ENCODE measurements at places on chromosomes 5 and 9. TPM values are rescaled to one million over a fixed set of nuclear protein-coding genes. Genes with fewer than 3 reads are reported as not detected.

GRCh38 chr9:134036130-134036529, 10.8 kb downstream of the BRD3OS start:
- no peak overlapping the region for H3K4me3 ChIP-seq
- no peaks in the 10 kb centered on the region for H3K27me3 ChIP-seq
- H3K4me1 ChIP-seq, result peaks cover 2% of the 10 kb centered on the region
- peaks cover 90% of the 10 kb centered on the region for H3K36me3 ChIP-seq
- H3K27ac ChIP-seq, result no peak overlapping the region

- DNase-seq, result no peak
- H3K27ac ChIP-seq, result no peak overlapping the region
- H3K27me3 ChIP-seq, result no peaks in the 10 kb centered on the region
- H3K36me3 ChIP-seq, result no peaks in the 10 kb centered on the region
Measured at GRCh38 chr9:78879324-78880100, 582.6 kb downstream of the PSAT1 start.

TMEM252 gene
- total RNA-seq, result 0.30 TPM

PLAC8L1 gene
- not detected for total RNA-seq

MIGA2 gene
- 21.2 TPM for total RNA-seq

- no peak overlapping the region for H3K27ac ChIP-seq
- H3K4me1 ChIP-seq, result no peaks in the 10 kb centered on the region
- no peak for DNase-seq
Measured at GRCh38 chr5:6544561-6544935, 88.3 kb downstream of the NSUN2 start.

- DNase-seq, result no peak
- no peaks in the 10 kb centered on the region for H3K36me3 ChIP-seq
- H3K4me3 ChIP-seq, result no peak overlapping the region
- no peaks in the 10 kb centered on the region for H3K27me3 ChIP-seq
- no peak overlapping the region for H3K27ac ChIP-seq
Measured at GRCh38 chr9:4814913-4815312, 22.2 kb downstream of the RCL1 start.

DNA sequence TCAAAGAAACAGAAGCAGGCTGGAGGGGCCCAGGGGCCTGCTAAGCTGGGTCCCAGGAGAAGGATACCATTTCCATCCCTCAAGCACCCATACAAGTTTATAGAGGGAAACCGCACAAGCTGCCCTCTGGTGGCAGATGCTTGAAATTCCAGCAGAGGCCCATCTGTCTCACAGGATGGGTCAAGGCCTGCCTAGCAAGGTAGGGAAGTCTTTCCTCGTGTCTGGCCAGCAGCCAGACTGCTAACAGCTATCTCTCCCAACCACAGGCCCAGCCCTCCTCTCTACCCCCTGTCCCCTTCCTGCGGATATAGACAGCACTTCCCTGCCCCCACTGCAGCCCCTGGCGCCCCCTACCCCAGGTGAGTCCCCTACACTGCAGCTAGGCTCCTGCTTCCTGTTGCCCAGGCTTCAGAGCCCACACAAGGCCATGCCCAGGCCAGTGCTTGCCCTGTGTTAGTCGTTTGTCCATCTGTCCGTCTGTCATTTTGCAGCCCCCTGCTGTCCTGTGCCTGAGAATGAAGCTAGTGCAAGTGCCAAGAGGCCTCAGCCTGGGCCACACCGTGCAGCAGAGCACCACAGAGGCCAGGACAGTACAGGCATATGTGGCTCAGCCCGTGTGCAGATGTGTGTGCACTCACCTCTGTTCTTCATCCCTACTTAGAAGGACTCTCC, 26.2 kb downstream of the TCF7 start:
- no peak overlapping the region for H3K4me3 ChIP-seq
- no peak overlapping the region for H3K27ac ChIP-seq
- H3K27me3 ChIP-seq, result no peaks in the 10 kb centered on the region
- peak; percentile 68 for DNase-seq

GABRA1 gene
- not detected for total RNA-seq

FOXD4L3 gene
- 0.21 TPM for total RNA-seq

DNA sequence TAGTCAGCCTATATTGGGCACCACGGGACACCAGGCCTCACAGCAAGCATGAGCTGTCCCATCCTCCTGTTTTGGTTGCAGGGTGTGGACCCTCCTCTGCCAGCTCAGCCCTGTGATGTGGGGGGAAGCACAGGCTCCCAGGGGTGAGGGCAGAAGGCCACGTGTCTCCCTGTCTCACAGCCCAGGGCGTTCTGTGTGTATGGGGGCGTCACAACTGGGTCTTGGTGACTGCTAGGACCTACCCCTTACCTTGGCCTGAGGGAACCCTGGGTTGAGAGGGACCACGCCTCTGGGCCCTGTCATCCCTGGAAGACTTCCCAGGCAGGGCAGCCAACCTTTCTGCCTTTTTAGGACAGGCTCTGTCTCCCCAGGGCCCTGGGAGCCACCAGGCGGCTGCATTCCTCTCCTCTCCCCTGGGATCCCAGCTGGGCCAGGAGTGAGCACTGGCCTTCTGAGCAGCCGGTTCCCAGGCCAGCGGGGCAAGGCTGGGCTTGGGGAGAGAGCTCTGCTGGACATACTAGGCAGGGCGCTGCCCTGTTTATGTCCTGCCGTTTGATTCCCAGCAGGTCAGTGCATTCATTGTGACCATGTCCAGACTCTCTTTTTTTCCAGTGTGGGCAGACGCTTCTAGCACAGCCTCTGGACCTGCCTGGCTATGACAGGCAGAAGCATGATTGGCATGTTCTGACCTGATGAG, 97.4 kb downstream of the DAB2IP start:
- H3K4me1 ChIP-seq, result peaks cover 90% of the 10 kb centered on the region
- no peaks in the 10 kb centered on the region for H3K36me3 ChIP-seq
- no peak overlapping the region for H3K4me3 ChIP-seq
- peak overlapping the region; percentile 7 for H3K27ac ChIP-seq
- no peaks in the 10 kb centered on the region for H3K27me3 ChIP-seq

DNA sequence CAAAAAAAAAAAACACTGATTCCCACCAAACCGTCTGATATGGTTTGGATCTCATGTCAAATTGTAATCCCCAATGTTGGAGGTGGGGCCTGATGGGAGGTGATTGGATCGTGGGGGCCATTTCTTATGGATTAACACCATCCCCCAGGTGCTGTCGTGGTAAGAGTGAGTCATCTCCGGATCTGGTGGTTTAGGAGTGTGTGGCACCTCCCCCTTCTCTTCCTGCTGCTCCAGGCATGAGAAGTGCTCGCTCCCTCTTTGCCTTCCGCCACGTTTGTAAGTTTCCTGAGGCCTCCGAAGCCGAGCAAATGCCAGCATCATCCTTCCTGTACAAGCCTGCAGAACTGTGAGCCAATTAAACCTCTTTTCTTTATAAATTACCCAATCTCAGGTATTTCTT, 45.2 kb downstream of the HSD17B3 start:
- no peak for DNase-seq
- no peaks in the 10 kb centered on the region for H3K36me3 ChIP-seq
- no peaks in the 10 kb centered on the region for H3K27me3 ChIP-seq
- no peak overlapping the region for H3K4me3 ChIP-seq
- H3K4me1 ChIP-seq, result no peaks in the 10 kb centered on the region

DNA sequence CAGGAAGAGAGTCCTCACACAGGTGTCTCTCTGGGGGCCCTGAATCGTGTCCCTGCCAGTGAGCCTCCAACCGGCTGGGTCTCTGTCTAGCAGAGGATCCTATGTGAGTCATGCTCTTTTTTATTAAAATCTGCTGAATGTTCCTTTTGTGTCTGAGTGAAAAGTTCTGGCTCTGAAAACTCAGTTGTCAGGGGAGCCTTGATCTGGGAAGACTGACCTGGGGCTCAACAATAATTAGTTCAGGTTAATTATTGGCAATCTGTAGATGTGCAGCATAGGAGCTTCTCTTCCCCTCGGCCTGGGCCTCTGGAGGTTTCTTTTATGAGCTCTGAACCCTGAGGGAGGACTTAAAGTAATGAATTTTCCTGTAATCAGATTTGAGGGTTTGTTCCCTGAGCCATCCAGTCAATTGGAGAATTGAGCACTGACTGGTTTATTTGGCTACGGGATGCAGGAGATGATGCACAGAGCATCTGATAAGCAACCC, 45.2 kb downstream of the ALG2 start:
- H3K36me3 ChIP-seq, result no peaks in the 10 kb centered on the region
- H3K4me3 ChIP-seq, result no peak overlapping the region
- H3K4me1 ChIP-seq, result no peaks in the 10 kb centered on the region
- H3K27ac ChIP-seq, result no peak overlapping the region

OR2S2 gene
- total RNA-seq, result not detected

DNA sequence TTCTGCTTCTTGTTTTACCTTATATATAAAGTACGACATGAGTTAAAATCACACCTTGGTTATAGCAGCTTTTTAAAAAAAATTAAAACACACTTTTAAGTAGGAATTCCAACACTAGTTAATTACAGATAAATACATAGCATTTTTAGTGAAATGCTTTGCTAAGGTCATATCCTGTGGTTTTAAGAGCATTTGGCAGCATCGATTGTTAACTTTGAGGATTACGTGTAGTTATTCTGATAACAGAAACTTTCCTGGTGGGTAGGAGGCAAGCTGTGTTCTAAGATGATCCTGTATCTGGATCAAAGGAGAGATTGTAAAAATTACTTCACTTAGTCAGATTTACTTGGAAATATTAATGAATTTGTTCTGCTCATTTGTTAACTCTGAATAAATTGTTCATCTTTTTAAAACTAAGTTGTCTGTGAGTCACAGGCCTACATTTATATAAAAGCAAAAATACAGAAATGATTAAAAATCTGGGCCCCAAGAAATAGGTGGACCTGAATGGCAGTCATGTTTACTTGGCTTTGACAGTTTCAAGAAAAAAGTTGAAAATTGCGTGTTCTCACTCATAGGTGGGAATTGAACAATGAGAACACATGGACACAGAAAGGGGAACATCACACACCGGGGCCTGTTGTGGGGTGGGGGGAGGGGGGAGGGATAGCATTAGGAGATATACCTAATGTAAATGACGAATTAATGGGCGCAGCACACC, 58.3 kb downstream of the TRIO start:
- H3K36me3 ChIP-seq, result no peaks in the 10 kb centered on the region
- no peaks in the 10 kb centered on the region for H3K27me3 ChIP-seq
- H3K4me1 ChIP-seq, result peaks cover 46% of the 10 kb centered on the region
- H3K27ac ChIP-seq, result no peak overlapping the region
- no peak for DNase-seq

DNA sequence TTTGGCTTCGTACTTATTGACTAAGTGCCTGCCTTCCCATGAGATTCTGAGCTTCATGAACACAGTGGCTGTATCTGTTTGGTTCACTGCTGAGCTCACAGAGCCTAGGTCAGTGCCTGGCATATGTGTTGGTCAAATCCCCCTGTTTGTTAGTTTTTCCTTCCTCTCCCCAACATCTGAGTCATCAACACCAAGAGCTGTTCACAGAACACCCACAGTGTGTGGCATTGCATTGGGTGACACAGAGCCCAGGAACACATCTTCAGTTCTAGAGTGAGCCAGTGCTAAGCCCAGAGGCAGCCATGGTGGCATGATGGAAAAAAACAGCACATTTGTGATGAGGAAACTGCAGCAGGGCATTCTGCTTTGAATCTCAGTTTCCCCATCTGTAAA, 294.6 kb downstream of the SEC61B start:
- H3K36me3 ChIP-seq, result no peaks in the 10 kb centered on the region
- H3K27ac ChIP-seq, result no peak overlapping the region
- no peak for DNase-seq
- no peak overlapping the region for H3K4me3 ChIP-seq
- H3K4me1 ChIP-seq, result no peaks in the 10 kb centered on the region
- no peaks in the 10 kb centered on the region for H3K27me3 ChIP-seq

DNA sequence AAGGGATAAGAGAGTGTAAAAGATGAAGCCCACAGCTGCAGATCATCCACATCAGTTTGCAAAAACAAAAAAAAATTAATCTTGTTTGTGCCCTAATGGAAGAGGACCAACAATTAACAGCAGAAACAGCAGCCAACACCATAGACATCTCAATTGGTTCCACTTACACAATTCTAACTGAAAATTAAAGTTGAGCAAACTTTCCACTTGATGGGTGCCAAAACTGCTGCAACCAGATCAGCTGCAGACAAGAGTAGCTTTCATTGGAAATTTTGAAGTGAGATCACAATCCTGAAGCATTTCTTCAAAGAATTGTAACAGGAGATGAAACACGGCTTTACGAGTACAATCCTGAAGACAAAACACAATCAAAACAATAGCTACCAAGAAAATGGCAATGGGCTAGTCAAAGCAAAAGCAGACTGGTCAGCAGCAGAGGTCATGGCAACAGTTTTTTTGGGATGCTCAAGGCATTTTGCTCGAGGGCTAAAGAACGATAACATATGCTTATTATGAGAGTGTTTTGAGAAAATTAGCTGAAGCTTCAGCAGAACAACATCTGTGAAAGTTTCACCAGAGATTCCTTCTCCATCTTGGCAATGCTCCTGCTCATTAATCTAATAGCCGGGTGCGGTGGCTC, 4.1 kb upstream of the RBM27 start:
- no peaks in the 10 kb centered on the region for H3K27me3 ChIP-seq
- H3K4me3 ChIP-seq, result no peak overlapping the region
- H3K4me1 ChIP-seq, result peaks cover 3% of the 10 kb centered on the region
- no peak for DNase-seq
- H3K36me3 ChIP-seq, result no peaks in the 10 kb centered on the region

DNA sequence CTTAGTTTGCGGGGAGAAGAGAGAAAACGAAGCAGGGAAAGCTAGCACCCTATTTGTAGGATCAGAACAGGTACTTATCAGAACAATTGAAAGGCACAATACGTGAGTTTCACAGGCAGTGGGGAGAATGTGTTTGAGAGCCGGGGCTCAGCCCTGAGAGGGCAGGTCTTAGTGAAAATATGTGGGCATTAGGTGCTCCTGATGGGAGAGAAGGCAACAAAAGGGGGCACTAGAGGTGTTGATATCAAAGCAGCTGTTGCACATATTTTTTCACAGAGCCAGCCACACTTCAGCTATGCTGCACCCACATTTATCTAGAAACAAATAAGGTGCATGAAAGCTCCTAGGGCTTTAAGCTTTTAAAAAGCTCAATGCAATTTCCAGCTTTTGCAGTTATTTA, 99.7 kb upstream of the MAN2A1 start:
- DNase-seq, result no peak
- H3K27me3 ChIP-seq, result no peaks in the 10 kb centered on the region
- H3K27ac ChIP-seq, result no peak overlapping the region
- H3K4me1 ChIP-seq, result no peaks in the 10 kb centered on the region

DNA sequence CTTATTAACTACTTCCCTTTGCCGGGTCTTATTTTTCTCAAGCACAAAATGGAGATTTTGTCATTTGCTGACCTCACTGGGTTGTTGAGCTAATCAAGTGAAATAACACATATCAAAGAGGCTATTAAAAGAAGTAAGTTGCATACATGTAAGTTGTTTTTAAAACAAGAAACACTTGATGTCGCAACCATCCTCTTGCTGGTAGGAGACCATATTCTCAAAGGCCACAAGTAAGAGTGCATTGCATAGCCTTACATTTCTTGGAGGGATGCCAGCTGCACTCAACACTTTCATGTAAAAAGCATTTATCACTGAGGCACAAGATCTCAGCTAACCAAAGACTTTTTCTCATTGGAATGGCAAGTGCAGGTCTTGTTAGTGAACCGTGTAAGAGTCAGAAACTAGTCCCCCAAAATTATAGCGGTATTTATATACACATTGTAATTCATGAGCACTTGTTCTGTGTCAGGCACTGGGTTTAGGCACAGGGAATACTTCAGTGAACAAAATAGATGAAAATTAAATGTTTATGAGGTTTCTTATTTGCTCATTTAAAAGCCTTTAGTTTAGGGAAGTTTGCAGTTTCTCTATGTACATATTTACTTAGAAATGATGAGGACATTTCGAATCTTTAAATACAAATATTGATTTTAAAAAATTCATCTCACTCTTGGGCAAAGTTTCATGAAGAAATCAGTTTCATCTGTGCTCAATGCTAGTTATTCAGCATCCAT, 72.0 kb downstream of the ZFAND5 start:
- H3K27ac ChIP-seq, result peak overlapping the region; percentile 60
- H3K4me3 ChIP-seq, result no peak overlapping the region
- DNase-seq, result no peak
- H3K27me3 ChIP-seq, result no peaks in the 10 kb centered on the region
- peaks cover 20% of the 10 kb centered on the region for H3K4me1 ChIP-seq

GRCh38 chr9:114140401-114140800, 14.9 kb upstream of the COL27A1 start:
- H3K36me3 ChIP-seq, result no peaks in the 10 kb centered on the region
- no peak for DNase-seq

Measured in lower lobe of right lung (tissue), 2 donors.